ENCODE measurements at places on chromosomes 1 and 21. TPM values are rescaled to one million over a fixed set of nuclear protein-coding genes. Genes with fewer than 3 reads are reported as not detected.

Gene CELF3
- total RNA-seq, result not detected

Gene NUF2
- total RNA-seq, result 1.3 TPM

Gene ATP1A4
- total RNA-seq, result 16.5 TPM

Gene TRIM46
- total RNA-seq, result 1.6 TPM

Gene SERINC2
- 237 TPM for total RNA-seq

Gene SLAMF8
- 3.6 TPM for total RNA-seq

Data from ureter (tissue), 1 donor.